NCI-H1092 (cell line): ENCODE measurements at places on chromosomes 3 and 15.

- DNase-seq: no peak
Observed at GRCh38 chr3:123562547-123562946, 22.3 kb downstream of the HACD2 start.

GRCh38 chr3:52240059-52240885, 1.3 kb upstream of the TWF2 start:
- no peak for DNase-seq

GRCh38 chr15:76626611-76627010, 278.5 kb downstream of the SCAPER start:
- no peak for DNase-seq

DNA sequence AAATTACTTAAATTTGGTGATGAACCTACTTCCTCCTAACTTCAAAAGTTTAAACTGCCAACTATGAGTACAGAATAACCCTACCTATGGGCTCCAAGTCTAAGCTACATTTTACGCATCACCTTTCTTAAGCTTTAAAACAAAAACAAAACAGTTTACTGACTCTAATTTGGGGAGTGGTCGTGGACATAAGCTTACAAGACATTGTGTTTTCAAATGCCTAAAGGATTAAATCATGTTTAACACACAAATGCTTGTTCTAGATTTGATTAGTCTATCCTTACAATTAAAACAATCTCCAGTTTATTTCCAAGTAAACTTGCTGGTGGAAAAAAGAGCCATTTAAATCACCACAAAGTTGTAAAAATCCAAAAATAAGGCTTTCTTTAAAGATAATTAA, 62.2 kb downstream of the UACA start:
- DNase-seq: no peak

DNA sequence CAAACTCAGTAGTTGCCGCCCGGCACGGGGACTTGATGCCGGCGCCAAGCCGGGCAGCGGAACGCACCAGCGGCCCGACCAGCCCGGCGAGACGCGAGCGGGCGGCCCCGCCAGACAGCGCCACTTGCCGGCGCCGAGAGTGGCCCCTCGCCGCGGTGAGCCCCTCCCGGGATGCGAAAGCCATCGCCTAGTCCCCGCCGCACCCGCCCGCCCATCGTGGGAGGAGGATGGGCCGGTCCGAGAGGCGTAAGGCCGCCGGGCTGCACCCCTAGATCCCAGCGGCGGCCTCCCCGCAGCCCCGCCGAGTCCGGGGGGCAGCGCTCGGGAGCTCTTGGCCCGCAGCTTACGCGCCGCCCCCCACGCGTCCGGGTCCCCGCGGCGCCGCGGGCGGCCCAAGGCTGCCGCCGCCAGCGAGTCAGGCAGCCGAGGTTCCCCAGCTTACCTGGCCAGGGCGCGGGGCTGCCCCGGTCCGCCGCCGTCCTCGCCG, 609 bp downstream of the GOLGA8A start:
- DNase-seq: no peak

DNA sequence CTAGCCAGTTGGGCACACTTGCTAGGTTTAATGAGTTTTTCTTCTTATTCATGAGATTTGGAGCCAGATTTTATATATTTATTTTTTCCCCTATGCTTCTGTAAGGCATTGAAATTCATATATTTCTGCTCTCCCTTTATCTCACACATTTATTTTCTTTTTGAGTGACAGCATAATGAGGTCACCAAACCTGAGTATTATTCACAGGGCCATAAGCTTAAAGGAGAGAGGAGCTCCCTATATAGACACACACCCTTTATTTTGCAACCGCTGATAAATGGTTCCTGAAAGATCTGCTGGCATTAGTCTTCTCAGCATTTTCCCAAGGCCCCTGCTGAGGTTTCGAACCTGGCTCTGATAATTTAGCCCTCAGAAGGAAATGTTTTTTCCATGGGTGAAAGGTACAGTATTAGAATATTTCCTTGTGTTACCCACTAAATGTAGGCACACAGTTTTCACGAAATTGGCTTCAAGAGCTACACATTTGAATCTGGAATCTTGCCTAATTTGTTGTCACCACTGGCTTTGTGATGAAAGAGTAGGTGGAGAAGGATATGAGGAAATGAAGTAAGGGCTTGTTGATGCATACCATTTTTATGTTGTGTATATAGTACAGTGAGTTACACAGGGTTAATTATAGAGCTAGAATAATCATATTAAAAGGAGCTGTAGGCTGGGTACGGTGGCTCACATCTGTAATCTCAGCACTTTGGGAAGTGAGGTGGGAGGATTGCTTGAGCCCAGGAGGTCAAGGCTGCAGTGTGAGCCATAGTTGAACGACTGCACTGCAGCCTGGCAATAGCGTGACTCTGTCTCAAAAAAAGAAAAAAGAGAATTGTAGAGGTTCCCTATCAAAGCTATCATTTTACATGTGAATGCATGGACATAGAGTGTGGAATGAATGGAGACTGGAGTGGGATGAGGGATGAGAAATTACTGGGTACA, 6.5 kb downstream of the KLHL18 start:
- no peak for DNase-seq

DNA sequence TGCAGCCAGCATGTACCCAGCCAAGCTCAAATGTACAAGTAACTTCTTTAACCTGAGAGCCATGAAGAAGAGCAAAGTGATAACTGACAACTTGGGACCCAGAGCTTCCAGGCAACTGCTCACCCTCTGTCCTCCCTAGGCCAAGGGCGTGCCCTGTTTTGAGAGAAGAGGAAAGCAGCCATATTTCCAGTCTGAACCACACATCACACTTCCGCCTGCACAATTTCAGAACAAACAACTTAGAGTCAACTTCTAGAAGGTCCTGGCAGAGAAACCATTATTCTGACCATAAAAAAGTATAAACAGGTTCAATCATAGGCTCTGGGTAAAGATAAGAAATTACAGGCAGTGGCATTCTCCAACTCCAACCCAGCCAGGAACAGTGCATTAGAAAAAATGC, 50.1 kb downstream of the ITGB5 start:
- DNase-seq: no peak

DNA sequence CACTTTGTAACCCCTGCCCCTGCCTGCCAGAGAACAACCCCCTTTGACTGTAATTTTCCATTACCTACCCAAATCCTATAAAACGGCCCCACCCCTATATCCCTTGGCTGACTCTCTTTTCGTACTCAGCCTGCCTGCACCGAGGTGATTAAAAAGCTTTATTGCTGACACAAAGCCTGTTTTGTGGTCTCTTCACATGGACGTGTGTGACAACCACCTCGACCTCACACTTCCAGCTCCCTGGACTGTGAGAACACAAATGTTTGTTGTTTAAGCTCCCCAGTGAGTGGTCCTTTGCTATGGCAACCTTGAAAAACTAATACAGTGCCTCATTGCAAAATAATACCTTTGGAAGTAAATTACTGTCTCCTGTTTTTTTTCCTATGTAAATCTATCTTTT, 299.2 kb upstream of the POU1F1 start:
- DNase-seq: no peak

- no peak for DNase-seq
Observed at GRCh38 chr3:58484045-58484721, 7.7 kb upstream of the KCTD6 start.

GRCh38 chr3:142007710-142008399, 131.4 kb downstream of the ATP1B3 start:
- no peak for DNase-seq

GRCh38 chr3:30607032-30607833, 832 bp downstream of the TGFBR2 start:
- DNase-seq: no peak

GRCh38 chr3:194592798-194593752, 40.1 kb downstream of the TMEM44 start:
- DNase-seq: no peak

DNA sequence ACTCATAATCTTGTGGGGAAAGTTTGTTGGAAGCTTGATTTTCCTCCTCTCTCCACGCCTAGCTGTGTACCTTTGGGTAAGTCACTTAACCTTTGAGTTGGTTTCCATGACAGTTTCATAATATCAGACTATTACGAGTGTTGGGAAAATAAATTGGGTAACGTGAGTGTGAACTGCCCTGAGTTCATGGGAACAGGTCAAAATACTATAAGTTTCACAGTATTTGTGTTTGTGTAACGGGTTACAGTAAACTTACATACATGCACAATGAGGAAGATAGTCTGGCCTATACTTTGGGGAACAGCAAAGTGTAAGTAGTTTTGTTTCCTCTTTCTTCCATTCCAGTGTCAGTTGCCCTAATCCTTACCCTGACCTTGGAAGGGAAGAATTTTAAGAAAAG, 509.9 kb downstream of the MECOM start:
- DNase-seq: no peak

DNA sequence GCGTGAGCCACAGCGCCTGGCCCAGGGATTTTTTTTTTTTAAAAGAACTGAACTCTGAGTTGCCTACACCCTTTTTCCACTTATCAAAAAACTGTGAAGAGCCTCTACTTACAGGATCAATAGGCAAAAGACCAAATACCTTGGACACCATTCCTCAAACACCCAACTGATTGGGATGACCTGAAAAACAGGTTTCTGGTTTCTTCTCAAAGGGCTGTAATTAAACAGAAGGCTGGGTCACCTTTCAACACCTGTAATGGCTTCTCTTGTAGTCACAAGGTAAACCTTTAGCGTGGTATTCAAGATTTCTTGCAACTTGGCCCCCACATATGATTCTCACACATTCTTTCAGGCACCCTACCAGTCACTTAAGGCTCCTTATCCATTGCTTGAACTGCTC, 38.4 kb upstream of the PLXND1 start:
- DNase-seq: no peak

DNA sequence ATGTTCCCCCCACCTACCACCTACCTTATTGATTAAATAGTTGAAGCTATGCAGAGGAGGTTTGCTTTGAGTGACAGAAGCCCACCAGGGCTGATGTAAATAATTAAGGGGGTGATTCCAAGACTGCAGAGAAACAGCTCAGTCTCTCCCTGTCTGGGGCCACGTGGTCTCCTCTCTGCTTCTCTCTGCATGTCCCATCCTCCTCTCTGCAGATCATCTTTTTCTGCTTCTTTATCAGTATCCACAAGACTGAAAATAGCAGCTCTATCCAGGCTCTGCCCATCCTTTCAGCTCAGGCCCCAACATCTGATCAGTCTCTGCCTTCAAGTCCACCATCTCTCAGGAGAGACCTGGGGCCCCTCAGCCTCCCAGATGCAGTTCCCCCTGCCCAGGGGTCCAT, 110.8 kb downstream of the ANP32A start:
- DNase-seq: no peak

DNA sequence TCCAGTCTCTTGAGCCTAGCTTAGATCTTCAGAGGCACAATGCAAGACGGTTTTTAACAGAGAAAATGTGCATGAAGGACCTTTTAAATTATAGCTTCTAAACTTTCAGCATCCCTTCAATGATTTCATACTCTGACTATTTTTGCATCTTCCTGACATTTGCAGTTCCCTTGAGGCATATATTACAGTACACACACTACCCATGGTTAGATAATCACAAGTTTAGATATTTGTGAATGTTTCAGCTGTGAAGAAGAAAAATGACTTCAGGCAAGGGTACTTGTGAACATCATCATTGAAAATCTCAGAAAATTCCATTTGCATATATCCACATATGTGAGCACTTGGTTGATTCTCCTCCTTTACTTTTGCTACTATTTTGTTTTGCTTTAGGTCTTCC, 341.5 kb downstream of the ROBO2 start:
- DNase-seq: no peak

- DNase-seq: no peak
Observed at GRCh38 chr3:50146316-50146901, 8.7 kb upstream of the SEMA3F start.

GRCh38 chr15:58742819-58743502, 6.5 kb downstream of the ADAM10 start:
- DNase-seq: no peak

DNA sequence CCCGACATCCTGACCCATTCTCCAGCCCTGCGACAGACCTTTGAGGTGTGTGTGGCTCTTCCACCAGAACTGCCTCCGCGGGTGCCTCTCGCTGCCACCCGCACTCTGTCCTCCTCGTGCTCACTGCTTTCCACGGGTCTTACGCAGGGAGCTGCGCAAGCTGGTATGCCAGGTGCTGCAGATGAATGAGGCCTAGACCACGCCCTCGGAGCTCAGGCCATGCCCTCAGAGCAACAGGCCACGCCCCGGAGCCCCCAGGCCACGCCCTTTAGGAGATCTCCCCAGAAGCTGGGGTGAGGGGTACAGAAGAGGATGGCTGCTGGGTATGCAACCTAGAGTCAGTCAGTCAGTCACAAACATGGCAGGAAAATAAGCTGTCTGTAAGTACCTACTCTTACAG, 300.3 kb downstream of the GABRG3 start:
- DNase-seq: peak; percentile 33

DNA sequence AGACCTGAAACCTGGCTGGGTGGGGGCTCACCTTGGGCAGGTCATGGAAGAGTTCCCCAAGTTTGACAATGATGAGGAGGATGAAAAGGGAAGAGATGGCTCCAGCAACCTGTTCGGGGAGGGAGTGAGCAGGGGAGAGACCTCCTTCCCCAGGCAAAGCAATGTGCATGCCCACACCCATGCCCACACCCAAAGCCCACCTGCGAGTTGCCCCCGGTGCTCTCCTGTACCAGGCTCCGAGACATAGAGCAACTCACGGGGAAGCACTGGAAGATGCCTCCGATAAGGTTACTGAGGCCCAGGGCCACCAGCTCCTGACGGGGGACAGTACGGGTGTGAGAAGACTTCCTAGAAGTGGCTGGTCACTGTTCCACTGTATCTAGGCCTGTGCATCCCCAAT, 4.9 kb downstream of the SLC26A6 start:
- no peak for DNase-seq

DNA sequence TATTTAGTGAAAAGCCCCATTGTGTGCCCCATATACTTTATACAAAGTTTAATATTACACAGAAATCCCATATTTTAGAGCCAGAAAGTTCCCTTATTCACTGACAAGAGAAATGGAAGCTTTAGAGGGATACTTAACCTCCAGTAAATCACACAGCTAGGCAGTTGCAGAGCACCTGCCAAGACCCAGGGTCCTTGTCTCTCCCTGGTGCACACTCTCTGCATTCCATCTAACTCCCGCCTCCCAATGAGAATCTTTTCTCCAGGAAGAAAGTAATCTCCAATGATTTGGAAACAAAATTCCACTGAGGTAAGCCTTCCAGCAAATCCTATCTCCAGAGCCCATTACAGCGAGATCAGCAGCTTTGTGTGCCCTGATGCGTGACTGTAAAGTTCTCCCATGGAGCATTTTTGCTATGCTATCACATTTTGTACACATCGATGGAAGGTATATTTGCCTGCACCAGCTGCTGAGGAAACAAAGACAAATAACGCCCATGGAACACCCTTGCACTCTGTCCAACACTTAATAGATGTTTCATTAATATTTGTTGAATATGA, 41.4 kb downstream of the ULK4 start:
- no peak for DNase-seq

- no peak for DNase-seq
Observed at GRCh38 chr15:79283252-79284048, 928 bp downstream of the ANKRD34C start.

- DNase-seq: no peak
Observed at GRCh38 chr3:41975416-41976103, 13.7 kb upstream of the ULK4 start.

GRCh38 chr3:46884929-46885328, 7.4 kb downstream of the PTH1R start:
- no peak for DNase-seq
